ENCODE measurements at places on chromosomes 2 and 18.

- DNase-seq, result no peak
Observed at GRCh38 chr2:179393481-179393880, 128.8 kb upstream of the SESTD1 start.

DNA sequence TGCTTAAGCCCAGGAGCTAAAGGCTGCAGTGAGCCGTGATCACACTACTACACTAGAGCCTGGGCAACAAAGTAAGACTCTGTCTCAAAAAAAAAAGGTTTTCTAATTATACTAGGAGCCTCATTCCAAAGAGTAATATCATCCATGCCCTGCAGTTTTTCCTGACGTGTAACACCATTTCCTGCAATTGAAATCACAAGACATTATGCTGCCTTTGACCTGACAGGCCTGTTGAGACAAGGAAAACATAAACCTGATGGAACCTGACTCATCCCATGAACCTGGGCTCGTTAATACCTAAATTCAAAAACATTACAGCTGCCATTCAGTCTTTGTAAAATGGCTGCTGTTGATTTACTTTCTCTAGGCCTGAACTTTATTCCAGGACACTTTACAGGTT, 58.7 kb upstream of the PEX13 start:
- no peak for DNase-seq

DNA sequence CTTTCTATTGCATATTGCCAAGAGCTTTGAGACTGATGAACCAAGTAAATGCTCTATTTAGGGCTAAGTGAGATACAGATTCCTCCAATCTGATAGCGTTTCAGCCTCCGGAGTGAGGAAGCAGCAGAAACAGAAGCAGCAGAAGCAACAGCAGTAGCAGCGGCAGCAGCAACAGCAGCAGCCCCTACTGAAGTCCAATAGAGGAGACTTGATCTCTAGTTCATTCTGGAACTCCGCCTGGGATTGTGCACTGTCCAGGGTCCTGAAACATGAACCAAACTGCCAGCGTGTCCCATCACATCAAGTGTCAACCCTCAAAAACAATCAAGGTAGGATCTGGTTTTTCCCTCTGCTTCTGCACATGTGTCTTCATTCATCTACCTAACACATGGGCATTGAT, at the start of gene DPP10:
DPP10 (plus strand) TSS at position 132 of the 400 bp plus-strand sequence.
- no peak for DNase-seq

GRCh38 chr18:22423878-22424564, 6.3 kb upstream of the CTAGE1 start:
- no peak for DNase-seq

GRCh38 chr2:24874035-24874434, 46.0 kb downstream of the ADCY3 start:
- DNase-seq, result no peak

Data from GF-D8 (cell line).